ENCODE measurements at places on chromosomes 2 and 18.

GRCh38 chr2:24957221-24957620 lies 14.5 kb downstream of the DNAJC27 start:
- DNase-seq = no peak

DNA sequence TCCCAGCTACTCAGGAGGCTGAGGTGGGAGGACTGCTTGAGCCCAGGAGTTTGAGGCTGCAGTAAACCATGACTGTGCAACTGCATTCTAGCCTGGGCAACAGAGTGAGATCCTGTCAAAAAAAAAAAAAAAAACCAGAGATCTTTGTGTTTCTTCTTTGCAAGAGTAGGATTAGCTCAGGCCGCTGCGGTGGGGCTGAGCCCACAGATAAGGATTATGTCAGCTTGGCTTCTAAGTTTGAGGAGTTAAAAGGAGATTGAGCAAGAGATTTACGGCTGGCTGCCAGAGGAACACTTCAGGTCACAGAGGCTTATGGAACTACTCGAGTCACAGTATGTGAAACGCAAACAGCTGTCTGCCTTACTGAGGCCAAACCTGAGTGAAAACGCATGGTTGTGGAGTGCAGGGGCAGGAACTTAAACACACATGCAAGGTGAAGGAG lies 146.7 kb upstream of the L3MBTL4 start:
- no peak for DNase-seq

DNA sequence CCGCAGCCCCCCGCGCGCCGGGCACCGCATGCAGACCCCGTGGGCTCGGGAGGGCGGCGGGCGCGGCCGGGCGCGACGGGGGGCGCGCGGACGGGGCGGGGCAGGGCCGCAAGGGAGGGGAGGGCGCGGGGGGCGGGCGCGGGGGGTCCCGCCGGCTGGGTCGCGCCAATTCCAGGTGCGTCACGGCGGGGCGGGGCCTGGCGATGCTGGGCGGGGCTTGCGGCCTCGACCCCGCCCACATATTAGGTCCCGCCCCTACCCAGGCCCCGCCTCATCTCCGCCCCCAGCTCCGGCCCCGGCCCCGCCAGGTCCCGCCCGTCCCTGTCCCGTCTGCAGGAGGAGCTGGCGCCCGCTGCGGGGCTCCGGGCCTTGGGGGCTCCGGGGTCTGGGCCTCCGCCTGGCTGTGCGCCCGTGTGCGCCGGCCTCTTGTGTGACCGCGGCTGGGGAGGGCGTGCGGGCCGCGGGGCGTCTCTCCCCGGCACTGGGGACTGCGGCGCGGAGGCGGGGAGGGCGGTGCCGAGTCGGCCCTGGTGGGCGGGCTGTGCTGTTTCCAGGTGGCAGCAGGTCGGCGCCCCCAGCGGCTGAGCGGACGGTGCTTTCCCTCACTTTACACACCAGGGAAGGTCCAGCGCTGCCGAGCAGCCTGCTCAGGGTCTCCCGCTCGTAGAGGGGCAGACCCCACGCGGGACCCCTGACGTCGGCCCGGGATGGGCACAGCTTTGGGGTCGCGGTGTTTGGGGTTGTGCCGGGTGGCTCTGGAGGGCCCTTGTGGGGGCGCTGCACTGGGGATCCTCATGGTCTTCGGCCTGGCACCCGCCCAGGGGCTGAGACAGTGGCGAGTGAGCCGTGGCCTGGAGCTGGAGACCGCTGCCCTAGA lies 554 bp downstream of the ING5 start:
- peak; percentile 87 for DNase-seq

DNA sequence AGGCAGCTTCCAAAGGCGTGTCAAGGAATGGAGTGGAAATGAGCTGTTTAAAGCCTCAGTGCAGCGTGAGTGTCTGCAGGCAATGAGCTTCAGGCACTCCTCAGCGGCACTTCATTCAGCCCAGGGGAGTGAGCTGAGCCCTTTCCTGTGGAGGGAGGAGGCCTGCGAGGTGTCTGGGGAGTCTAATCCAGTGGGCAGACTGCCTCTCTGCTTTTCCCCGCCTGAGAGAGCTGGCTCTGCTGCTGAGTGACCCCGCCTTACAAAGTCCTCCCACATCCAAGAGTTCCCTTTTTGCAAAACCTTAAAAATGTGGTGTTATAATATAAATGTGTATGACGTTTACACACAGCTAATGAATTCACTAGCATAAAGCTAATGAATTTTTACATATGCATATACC lies 7.0 kb upstream of the LDLRAD4 start:
- DNase-seq = no peak

DNA sequence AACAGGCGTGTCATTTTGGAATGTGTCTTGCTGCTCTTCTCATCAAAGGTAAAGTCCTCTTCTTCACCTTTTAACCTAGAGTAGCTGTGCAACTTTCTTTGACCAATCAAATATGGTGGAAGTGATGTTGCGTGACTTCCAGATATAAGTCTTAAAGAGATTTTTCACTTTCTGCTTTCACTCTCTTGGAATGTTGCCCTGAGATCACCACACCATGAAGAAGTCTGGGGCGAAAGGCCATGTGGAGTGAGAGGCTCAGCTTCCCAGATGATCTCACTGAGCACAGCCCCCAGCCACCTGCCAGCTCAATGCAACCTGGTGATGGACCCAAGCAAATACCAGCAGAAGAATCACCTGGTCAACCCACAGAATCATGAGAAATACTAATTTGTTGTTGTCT lies 7.1 kb upstream of the GALNT3 start:
- no peak for DNase-seq
